ENCODE measurements at places on chromosomes 3 and 15. TPM values are rescaled to one million over a fixed set of nuclear protein-coding genes. Genes with fewer than 3 reads are reported as not detected.

The WWTR1 gene
- 47.7 TPM for total RNA-seq

The CCR8 gene
- total RNA-seq, result not detected

The TMCO5A gene
- total RNA-seq, result not detected

The ZNF774 gene
- 1.7 TPM for total RNA-seq

The P4HTM gene
- 26.8 TPM for total RNA-seq

All from fibroblast of villous mesenchyme (primary cell).